Activated naive CD4-positive, alpha-beta T cell treated with anti-CD3 and anti-CD28 coated beads, Interleukin-2, amount 50 U/mL, for 72 hours (primary cell): ENCODE measurements at places on chromosomes 2 and 18. TPM values are rescaled to one million over a fixed set of nuclear protein-coding genes. Genes with fewer than 3 reads are reported as not detected.

The VIT gene
- not detected for total RNA-seq

The ZAP70 gene
- 235 TPM for total RNA-seq

The TRABD2A gene
- 59.9 TPM for total RNA-seq

The DES gene
- total RNA-seq = not detected

The FASTKD1 gene
- total RNA-seq = 63.3 TPM

The EPC2 gene
- total RNA-seq = 29.0 TPM

The SCYGR4 gene
- total RNA-seq = not detected

- no peak for DNase-seq
Observed at GRCh38 chr2:163779970-163780597, 44.3 kb upstream of the FIGN start.

DNA sequence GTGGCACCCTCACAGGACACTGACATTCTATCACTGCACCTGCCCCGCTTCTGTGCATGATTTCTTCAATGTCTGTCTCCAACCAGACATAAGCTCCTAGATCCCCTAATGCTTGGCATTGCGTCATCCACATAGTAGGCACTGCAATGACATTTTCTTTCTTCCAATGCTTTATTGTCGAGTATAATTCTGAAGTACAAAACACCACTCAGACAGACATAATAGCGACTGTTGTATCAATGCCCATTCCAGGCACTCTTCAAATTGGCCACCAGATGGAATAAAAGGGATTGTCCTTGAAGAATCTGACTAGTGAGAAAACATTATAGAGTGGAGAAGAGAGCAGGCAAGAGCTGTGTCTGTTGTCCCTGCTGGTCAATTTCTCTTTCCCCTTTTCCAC, 89.0 kb downstream of the LPIN1 start:
- no peak for DNase-seq

GRCh38 chr2:167471332-167471731, 583.1 kb downstream of the XIRP2 start:
- DNase-seq = no peak

DNA sequence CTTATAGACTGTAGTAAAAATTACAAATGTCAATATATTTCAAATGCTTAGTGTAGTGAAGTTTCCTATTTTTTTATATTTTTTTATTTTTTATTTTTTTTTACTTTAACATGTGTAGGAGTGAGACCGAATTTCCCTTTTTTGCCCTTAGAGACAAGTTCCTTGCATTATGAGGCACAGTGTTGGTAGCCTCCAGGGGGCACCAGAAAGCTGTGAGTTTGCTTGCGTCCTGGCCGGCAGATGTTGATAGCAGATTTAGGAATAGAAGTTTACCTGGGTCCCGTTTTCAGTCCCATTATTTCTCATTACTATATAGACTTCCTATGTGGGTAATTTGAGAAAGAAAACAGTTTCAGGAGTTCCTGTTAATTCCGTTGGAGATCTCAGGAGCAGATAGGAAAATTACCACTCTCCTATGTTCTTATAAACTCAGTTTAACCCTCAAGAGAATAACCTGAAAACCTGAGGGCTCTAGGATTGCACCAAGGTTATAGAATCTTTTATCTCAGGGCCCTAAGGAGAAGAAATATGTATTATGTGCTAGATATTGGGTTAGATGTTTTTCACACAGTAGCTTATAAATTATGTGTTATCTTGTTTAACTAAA, 157.5 kb upstream of the SESTD1 start:
- peak; percentile 44 for DNase-seq

DNA sequence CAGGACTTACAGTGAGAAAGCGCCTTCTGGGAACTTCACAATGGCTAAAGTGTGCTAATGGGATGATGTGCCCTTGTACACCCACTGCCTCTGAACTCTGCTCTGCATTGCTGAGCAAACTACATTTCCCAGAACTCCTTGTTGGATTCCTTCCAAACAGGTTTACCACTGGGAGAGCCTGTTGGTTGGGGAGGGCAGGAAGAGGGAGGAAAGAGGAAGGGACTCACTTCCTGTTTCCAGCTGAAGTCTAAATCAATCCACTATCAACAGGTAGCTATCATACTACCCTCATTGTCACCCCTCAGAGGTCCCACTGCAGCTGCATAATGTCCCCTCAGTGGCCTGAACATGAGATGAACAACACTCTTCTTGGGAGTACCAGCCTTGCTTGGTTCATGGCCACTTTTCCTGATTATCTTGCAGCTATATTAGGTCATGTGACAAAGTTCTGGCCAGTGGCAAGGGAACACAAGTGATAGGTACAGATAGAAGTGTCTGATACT, 109.7 kb downstream of the MSH2 start:
- DNase-seq = no peak

DNA sequence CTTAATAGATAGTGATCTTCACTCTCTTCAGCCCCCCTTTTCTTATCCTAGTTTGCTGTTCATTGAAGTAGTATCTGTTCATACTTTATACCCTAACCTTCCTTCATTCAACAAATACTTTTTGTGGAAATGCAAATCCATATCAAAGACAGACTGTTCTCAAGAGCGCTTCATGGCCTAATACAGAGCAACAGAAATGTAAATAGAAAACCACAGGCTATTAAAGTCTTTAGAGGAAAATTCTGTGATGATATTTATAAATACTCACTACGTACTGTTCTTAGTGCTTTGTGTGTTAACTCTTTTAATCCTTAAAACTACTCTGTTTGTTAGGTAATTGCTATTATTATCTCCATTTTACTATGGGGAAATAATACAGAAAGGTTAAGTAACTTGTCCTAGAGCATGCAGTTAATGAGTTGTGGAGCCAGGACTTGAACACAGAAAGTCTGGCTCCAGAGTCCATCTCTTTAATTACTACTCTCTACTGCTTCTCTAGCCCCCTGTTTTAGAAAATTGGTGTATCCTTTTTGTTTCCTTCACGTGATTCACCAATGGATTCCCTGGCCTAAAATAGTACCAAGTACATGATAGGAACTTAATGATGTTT, 2.9 kb downstream of the MDH1 start:
- no peak for DNase-seq

- no peak for DNase-seq
Observed at GRCh38 chr2:216194013-216194412, 84.9 kb downstream of the XRCC5 start.

GRCh38 chr2:156680266-156680665, 244.1 kb downstream of the GPD2 start:
- DNase-seq = no peak

DNA sequence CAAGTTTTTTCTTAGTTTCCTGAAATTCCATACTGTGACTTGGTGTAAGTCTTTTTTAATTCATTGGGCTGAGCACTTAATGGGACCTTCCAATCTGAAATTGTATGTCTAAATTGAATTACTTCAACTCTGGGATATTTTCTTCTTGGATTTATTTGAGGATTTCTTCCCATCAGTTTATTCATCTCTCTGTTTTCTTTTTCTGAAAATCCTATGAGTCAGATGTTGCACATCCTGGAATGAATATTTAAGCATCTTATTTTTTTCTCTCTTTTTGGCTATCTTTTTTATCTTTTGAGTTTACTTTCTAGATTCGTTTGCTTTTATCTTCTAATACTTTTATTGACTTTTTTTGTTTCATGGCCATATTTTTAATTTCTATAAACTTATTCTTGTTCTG, 55.4 kb upstream of the ACYP2 start:
- DNase-seq = no peak

GRCh38 chr2:178205853-178206521, 11.7 kb downstream of the OSBPL6 start:
- DNase-seq = no peak

GRCh38 chr2:17667898-17668297, 85.7 kb downstream of the SMC6 start:
- no peak for DNase-seq

DNA sequence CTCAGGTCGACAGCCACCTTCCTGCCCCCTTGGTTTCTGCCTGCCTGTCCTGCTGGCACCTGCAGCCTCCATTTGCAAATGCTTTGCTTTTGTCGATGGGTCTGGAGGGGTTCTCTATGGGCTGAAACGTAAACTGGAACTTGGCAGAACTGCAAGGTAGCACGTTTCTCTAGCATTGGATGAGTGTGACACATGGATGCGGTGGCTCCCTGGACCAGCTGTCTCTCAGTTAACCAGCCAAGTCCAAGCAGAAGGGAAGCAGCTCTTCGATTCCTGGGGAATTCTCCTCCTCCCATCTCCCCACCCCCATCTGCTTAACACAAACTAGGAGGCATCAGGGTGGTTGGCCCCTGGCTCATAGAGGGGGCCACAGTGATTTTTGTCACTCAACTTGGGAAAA, 57.3 kb downstream of the ITGB1BP1 start:
- no peak for DNase-seq
